NCI-H1105 (cell line): ENCODE measurements at places on chromosomes 1 and 21.

DNA sequence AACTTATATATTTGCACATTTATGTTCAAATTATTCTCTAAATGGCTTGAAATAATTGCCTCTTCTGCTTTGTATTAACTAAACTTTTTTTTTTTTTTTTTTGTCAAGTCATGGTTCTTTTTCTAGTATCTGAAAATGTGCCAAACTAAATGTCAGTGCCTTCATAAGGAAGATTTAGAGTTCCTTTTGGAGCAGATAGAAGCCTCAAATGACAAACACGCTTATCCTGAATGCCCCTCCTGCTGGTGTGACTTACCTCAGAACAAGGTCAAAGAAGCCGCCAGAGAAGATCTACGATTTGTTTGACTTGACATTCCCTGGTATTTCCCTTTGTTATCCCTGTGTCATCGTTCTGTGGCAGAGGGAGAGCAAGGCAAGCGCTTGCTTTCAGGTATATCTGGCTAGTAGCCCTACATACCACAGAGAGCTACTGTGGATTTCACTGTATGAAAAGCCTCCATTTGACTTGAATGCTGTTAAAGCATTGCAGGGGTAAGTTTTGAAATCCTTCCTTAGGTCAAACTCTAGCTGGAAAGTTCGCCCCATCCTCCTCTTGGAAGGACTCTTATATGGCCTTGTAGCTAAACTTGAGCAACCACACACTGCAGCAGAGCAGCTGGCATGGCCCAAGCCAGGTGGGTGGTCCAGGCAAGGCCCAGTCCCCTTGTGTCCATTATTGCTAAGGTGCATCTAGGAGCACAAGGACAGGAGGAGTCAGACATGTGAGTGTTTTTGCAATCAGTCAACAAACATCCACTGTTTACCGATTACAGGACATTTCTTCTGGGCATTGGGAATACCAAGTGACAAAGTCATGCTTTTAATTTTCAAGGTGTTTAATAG is 285.4 kb upstream of the USP25 start:
- no peak for DNase-seq

GRCh38 chr1:207838156-207839082 is 72.5 kb downstream of the CD34 start:
- DNase-seq = no peak

DNA sequence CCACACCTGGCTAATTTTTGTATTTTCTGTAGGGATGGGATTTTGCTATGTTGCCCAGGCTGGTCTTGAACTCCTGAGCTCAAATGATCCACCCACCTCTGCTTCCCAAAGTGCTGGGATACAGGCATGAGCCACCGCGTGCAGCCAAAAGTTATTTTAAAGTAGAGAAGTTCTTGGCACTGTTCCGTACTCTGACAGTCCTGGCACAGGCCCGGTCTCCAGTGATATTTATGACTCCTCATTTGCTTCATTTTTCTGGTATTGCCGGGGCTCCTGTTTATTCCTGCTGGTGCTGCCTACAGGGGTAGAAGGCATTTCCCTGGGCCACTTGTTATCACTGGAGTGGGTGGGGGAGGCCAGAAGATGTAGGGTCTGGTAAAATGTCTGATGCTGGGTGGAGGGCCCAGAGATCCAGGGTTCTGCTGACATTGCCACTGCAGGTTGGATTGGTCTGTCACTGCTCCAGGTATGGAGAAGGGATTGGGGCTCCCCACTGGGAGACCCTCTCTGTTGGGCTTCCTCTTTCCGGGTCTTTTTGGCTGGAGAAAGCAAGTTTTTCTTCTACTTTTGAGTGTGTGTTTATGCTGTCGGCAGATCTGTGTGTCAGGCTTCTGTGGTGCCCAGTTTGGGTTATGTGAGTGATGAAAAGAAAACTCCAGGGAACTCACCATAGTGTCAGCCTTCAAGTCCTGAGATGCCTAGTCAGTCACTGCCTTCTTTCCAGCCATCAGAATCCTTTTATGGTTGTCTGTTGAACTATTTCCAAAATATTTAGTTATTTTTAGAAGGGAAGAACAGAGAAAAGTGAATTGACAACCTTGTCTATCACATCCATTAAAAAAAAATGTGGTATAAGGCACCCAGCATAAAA is 4.5 kb downstream of the MROH7 start:
- no peak for DNase-seq

DNA sequence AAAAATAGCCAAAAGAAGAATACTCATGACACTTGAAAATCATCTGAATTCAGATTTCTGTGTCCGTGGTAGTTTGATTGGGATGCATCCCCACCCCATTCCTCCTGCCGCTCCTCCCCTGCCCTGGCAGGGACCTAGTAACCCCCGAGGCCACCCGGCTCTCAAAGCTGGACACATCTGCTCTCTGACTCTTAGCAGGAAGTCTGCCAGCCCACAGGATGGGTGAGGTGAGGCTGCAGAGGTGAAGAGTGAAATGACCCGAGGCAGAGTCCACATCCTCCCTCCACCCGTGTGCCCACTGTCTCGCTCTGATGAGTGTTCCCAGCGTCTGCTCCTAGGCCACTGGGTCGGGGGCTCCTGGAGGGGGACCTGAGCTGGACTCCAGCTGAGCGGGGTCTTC is 308.5 kb upstream of the VAMP3 start:
- no peak for DNase-seq

DNA sequence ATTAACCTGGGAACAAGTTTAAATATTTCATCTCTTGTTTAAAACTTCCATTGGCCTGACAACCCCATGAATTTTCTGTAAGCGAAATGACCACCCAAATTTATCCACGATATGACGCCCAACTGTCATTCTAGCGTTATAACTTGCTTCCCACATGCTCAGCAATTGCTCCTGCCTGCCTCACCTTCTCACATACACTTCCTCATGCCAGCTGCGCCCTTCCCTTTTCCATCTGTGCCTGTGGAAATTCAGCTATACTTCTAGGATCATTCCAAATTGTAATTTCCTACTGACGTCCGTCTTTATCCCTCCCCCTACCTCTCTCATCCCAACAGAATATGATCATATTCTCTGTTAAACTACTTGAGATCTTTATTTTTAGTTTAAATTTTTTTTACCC is 248.0 kb downstream of the RGS7 start:
- no peak for DNase-seq

- no peak for DNase-seq
Observed at GRCh38 chr21:37058261-37058660, 14.6 kb downstream of the PIGP start.

- peak; percentile 66 for DNase-seq
Observed at GRCh38 chr1:119870917-119871596, 25.3 kb downstream of the ADAM30 start.

- no peak for DNase-seq
Observed at GRCh38 chr1:16386454-16387113, 19.5 kb downstream of the SZRD1 start.

DNA sequence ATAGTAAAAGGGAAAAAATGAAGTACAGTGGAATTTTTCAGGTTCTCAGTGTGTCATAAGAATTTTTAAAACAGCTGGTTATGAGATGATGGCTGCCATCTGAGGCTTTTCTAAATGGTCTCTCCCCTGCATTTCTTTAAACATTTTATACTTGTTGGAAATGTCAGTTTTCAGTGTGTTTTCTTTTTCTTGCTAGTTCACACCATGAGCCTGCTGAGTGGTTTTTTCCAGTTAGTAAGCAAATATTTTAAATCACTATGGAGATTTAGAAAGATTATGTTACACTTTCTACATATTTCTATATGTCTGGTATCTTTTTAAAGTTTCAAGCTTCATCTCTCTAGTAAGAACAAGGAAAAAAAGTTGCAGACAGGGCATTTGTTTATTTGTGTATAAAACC is 9.6 kb downstream of the RBM15 start:
- DNase-seq = no peak

- no peak for DNase-seq
Observed at GRCh38 chr1:42835422-42835821, 11.0 kb upstream of the ZNF691 start.

DNA sequence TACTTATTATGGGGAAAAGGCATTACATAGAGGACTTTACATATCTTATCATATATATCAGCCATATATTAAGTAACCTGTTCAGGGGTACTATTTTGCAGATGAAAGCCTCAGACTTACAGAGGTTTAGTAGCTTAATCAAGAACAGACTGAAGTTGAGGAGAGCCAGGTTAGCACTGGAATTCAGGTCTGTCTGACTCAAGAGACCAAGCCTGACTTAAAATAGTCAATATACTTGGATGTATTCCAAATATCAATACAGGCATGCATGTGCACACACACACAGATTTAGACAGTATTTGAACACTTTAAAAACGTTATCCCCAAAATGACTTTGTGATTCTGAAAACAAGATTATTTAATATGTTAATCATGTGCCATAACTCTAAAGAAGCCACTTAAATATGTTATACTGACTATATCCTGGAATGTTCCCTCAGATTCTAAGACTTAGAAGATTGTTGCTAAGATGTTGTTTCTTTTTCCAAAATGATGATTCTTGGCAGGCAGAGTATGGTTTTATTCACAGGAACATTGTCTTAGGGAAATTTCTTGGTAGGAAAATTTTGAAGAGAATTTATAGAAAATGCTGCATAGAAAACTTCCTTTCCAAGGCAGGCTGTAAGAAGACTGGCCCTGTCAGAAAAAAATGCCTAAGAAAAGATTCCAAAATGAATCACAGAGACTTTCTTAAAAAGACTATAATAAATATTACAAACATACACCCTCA is 61.6 kb downstream of the ADAMTS1 start:
- DNase-seq = no peak

DNA sequence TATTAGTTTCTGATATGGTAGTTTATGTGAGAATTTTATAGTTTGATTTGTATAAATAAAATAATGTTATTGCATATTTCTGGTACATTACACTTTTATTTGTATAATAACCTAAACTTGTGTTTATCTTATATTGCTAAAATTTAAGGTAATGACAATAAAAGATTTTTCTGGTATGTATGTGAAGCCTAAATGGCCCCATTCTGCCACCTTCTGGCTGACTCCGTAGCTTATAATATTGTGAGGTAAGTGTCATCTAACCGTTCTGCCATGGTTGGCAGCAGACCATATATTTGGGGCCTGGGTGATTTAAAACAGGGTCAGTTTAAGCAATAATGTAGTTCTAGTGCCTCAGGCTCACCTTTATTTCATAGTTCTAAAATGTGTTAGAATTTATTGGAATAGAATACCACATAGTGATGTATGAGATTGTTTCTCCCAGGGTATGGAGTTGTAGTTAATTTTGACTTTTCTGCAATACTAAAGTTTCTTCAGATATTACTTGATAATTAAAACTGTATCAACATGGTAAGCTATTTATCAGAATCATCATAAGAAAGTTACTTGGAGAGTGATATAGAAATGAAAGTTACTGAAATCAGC is 21.2 kb upstream of the PRKACB start:
- DNase-seq = peak; percentile 27

DNA sequence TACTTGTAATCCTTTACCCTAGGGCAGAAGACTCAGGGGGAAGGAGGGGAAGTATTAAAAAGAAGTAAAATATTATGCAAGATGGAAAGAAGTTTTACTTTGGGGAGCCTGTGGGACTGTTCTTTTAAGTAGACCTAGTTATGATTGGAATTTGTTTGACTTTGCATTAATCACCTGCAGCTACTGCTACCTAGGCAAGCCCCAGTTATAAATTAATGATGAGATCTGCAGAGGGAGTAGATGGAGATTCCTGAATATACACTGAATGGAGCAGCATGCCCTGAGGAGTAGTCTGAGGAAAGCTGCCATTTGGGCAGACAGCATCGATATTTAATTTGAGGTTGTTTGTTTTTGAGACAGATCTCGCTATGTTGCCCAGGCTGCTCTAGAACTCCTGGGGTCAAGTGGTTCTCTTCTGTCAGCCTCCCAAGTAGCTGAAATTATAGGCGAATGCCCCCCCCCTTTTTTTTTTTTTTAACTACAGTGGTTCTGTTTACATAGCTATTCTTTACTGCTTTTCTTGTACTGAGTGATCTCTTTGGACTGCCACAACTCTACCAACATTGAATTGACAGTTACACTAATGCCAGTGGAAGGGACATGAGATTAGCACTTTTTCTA is 81.4 kb upstream of the SERTAD4 start:
- DNase-seq = no peak

DNA sequence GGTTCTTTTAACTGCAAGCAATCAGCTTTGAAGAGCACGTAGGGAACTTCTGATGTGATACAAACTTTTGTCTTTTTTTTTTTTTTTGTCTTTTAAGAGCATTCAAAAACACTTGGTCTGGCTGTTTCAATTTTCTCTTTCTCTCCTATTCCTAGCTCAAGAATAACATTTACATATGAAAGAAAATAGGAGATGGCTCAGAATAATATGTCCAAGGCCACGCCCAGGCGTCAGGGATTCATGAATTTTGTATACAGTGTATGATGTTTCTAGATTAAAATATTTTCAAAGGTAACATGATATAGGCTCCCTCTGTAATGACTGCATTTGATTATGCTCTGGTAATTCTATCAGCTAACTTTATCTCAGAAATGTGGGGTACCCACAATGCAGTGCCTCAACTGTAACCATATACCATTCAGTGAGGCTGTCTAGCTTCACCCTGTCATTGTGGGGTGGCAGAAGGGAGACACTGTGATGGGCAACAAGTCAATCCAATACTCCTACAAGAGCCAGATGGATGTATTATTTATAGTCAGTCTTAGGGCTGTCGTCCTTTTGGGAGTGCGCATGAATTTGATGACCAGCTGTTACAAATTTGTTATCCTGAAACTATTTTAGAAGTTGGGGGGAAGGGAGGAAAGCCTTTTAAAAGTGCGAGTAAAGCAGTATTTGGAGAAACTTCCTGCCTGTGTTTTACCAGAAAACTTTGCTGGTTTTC is 1.5 kb upstream of the AKNAD1 start:
- DNase-seq = no peak

- no peak for DNase-seq
Observed at GRCh38 chr1:228093050-228093906, 9.8 kb downstream of the C1orf35 start.

- DNase-seq = no peak
Observed at GRCh38 chr21:46207006-46207919, 21.3 kb downstream of the LSS start.

GRCh38 chr1:25649505-25650288 is 33.1 kb downstream of the MAN1C1 start:
- no peak for DNase-seq

DNA sequence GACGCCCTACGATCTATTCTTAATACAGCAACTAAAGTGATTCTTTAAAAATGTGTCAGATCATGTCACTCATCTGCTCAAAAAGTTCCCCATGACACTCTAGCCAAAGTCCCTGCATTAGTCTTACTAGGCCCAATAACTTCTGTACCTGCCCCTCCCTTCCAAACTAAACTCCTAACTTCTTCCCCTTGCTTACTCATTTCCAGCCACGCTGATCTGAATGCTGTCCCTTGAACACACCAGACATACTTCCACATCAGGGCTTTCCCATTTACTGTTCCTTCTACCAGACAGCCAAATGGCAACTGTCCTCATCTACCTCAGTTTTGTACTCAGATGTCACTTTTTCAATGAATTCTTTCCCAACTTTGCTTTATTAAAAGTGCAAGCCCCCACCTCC is 1.2 kb downstream of the PPT1 start:
- no peak for DNase-seq
